Breast epithelium (tissue), 4 donors: ENCODE measurements at places on chromosomes 16 and 17. TPM values are rescaled to one million over a fixed set of nuclear protein-coding genes. Genes with fewer than 3 reads are reported as not detected.

- H3K36me3 ChIP-seq: peaks cover 8% of the 10 kb centered on the region
- H3K27ac ChIP-seq: no peak overlapping the region
- no peak for DNase-seq
- H3K4me1 ChIP-seq: peaks cover 11% of the 10 kb centered on the region
- no peak overlapping the region for H3K4me3 ChIP-seq
- H3K27me3 ChIP-seq: no peaks in the 10 kb centered on the region
Observed at GRCh38 chr17:18194394-18194793, 10.8 kb downstream of the ALKBH5 start.

DNA sequence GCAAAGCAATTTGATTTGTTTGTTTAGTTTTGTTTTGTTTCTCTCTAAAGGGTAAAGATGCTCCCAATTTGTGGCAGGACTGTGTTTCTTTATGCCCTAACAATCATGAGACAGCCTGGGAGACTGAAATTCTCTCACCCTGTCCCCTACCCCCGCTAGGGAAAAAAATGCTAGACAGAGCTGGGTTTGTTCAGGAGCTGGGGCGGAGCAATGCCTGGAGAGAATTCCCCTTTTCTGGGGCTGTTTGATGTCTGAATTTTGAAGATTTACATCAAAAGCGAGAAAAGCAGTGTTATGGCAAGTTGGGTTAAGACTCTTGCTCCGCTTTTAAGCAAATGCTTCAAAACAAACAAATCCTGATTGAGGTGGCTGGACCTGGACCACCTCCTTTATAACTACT is 8.4 kb downstream of the MAF start:
- H3K36me3 ChIP-seq: no peaks in the 10 kb centered on the region
- H3K4me1 ChIP-seq: no peaks in the 10 kb centered on the region
- H3K4me3 ChIP-seq: no peak overlapping the region

DNA sequence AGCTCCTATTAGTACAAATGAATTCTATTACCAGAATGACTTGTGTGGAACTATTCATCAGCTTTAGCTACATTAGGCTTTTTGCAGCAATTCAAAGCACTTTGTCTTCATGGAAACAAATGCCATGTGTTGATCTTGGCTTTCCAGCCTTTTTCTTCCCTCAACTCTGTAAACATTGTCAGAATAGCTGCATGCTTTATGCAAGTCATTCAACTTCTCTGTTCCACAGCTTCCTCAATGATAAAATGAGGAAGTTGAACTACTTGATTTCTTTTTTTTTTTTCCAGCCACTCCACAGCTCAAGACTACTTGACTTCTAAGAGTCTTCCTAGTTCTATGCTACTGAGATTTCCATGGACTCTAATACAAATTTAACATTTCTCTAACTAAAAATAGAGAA is 41.1 kb downstream of the KIAA0753 start:
- H3K4me3 ChIP-seq: no peak overlapping the region
- peaks cover 6% of the 10 kb centered on the region for H3K4me1 ChIP-seq
- no peak for DNase-seq
- no peaks in the 10 kb centered on the region for H3K27me3 ChIP-seq

The SPEM3 gene
- total RNA-seq: not detected

The KRTAP2-1 gene
- total RNA-seq: not detected
